Upper lobe of left lung (tissue), 6 donors: ENCODE measurements at places on chromosomes 5 and 9. TPM values are rescaled to one million over a fixed set of nuclear protein-coding genes. Genes with fewer than 3 reads are reported as not detected.

Gene MEGF10
- not detected for total RNA-seq

Gene SPAAR
- total RNA-seq, result 11.3 TPM

Gene GARIN3
- total RNA-seq, result not detected

Gene TEX48
- total RNA-seq, result not detected

Gene NME5
- total RNA-seq, result not detected

Gene PRRX2
- total RNA-seq, result not detected

Gene BARX1
- not detected for total RNA-seq

Gene KCNV2
- not detected for total RNA-seq

Gene N4BP3
- 3.5 TPM for total RNA-seq

Gene BHMT2
- 3.9 TPM for total RNA-seq

Gene PKD2L2
- total RNA-seq, result not detected

Gene CHMP5
- 63.6 TPM for total RNA-seq

Gene ZFP2
- total RNA-seq, result 0.91 TPM

Gene TRAF1
- total RNA-seq, result 4.3 TPM

Gene SOHLH1
- total RNA-seq, result not detected

Gene MCIDAS
- 2.2 TPM for total RNA-seq

Gene TAS2R1
- total RNA-seq, result not detected

Gene PCDHGC5
- total RNA-seq, result 1.0 TPM

Gene FIBCD1
- total RNA-seq, result 0.30 TPM

Gene GRIN3A
- total RNA-seq, result 0.10 TPM

Gene FCN1
- 15.6 TPM for total RNA-seq

Gene TMEM203
- 31.3 TPM for total RNA-seq

Gene PLAC8L1
- not detected for total RNA-seq

Gene ZNF462
- 85.9 TPM for total RNA-seq

Gene KIF20A
- 3.0 TPM for total RNA-seq

Gene NDFIP1
- total RNA-seq, result 212 TPM

Gene SEMA5A
- total RNA-seq, result 40.5 TPM

Gene AFAP1L1
- 15.2 TPM for total RNA-seq

Gene SIGMAR1
- total RNA-seq, result 26.7 TPM

Gene ACOT12
- not detected for total RNA-seq

Gene SAP30L
- 38.8 TPM for total RNA-seq

Gene PCDHGA12
- 19.9 TPM for total RNA-seq

Gene GABRA6
- not detected for total RNA-seq

Gene TXNDC8
- not detected for total RNA-seq

Gene TIMD4
- total RNA-seq, result 0.31 TPM

Gene NSG2
- 0.09 TPM for total RNA-seq

Gene ZNF367
- total RNA-seq, result 1.7 TPM

Gene FAT2
- under 0.01 TPM for total RNA-seq

Gene CCDC112
- total RNA-seq, result 1.8 TPM

Gene RPL37
- 115 TPM for total RNA-seq

Gene PCDHB10
- 1.0 TPM for total RNA-seq

Gene ADGRD2
- total RNA-seq, result not detected

Gene ZFP62
- total RNA-seq, result 41.2 TPM

Gene ENTREP1
- 40.4 TPM for total RNA-seq

Gene CAVIN4
- 2.4 TPM for total RNA-seq

Gene ITK
- 5.0 TPM for total RNA-seq

Gene SPINK5
- total RNA-seq, result 2.2 TPM

Gene SPINK4
- total RNA-seq, result not detected

Gene FRMD3
- 21.6 TPM for total RNA-seq

Gene S100Z
- total RNA-seq, result not detected

Gene HTR1A
- total RNA-seq, result 0.55 TPM

Gene GRXCR2
- not detected for total RNA-seq

Gene FOXD4L3
- total RNA-seq, result not detected
